ENCODE measurements at places on chromosomes 2 and 18.

DNA sequence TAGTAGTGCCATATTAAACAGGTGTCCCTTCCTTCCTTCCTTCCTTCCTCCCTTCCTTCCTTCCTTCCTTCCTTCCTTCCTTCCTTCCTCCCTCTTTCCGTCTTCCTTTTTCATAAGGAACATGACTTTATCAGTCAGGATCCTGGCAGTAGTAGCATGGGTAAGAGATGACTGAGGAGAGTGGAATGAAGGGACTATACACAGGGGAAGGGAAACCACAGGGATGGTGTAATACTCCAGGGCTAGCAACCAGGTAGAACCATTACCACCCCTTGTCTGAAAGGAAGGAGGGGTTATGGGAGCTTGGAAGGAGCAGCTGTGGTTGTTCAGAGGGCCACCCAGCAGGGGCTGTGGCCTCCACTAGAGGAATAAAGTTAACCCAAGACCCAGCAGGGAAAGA lies 23.2 kb upstream of the KDM3A start:
- no peak for DNase-seq

DNA sequence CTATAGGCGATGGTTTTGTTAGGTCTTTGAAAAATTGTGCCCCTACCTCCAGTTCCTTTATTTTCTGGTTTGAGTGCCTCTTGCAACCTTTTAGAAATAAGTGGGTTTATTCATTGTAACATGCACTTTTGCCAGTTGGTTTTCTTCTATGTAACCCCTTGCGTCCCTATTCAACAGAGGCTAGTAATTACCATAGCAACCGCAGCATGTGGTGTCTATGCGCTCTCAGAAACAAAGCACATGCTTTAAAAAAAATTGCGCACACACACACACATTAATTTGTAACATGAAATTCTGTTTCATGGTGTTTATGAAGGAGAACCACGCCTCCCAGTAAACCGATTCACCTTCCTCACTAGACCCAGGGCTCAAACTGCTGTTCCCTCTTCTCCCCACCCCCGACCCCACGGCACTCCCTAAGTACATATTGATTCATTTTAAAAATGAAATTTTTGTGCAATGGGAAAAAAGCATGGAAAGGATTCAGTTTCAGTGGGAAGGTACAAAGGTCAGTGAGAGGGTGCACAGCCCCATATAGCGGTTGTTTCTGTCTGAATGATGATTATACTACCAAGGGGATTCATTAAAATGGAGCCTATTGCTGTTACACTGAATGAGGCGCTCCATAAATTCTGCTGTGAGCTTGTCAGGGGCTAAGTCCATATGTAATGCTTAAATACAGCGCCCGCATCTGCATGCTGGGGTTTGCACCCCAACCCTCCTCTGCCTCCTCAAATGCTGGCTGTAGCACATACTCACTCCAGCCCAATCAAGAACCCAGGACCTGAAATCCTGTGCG lies 206.9 kb downstream of the ICOS start:
- no peak for DNase-seq

- no peak for DNase-seq
These were observed 153.2 kb downstream of the WDR7 start for GRCh38 chr18:56804395-56804794.

DNA sequence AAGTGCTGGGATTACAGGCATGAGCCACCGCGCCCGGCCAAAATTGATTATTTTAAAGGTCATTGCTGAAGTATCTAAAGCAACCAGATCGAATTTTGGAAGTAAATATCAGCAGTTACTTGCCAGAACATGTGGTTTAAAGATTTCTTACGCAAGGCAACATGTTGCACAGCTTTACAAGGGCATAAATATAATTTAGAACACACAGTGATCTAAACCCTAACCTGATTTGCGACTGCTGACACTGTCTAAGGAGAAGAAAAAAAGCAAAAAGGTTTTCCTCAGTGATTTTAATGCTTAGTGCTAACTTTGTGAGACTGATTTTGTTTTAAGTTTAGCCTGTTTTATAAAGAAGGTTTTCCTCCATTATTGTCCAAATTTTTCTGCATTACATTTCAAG lies 569.9 kb upstream of the LINC00305 start:
- no peak for DNase-seq

GRCh38 chr2:131010566-131010965 lies 82.7 kb downstream of the FAM168B start:
- no peak for DNase-seq

DNA sequence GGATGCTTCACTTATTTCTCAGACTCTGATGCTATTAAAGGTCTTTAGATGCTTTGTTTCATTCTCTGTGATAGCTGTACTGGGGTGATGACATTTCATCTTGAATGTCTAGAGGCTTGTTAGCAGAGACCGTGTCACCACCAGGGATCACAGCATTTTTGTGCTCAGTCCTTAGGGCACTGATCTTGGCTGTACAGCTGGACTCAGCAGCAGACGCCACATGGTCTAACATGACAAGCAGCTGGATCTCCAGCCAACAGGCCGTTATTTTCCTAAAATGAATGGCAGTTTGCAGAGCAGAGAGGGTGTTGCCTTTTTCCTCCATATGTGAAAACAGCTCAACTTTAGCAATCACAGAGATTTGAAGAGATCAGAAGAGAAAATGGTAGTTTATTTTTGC lies 491.8 kb downstream of the CDH2 start:
- DNase-seq, result no peak
